GM12892 (cell line): ENCODE measurements at places on chromosomes 5 and 9.
A peak's percentile ranks its signal among the peaks of the same experiment; 100 is the strongest.

- DNase-seq = no peak
Observed at GRCh38 chr9:89382026-89382986, 64.0 kb downstream of the SECISBP2 start.

DNA sequence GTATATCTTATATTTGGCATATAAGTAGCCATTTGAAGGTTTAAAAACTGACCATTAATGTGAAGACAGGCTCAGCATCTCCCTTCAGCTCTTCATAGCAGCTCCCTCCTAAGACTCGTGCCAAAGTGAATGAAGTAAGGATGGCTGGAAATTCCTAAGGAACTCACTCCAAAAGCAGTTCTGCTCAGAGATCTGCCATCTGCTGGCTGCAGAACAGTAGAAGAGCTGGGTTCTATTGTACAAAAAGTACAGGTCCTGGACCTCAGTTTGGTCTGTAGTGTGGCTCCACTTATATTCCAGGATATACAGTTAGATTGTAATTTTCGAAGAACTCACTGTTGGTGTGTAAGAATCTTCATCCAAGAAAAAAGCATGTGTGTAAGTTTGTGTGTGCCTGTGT lies 104.9 kb upstream of the RUSC2 start:
- DNase-seq = no peak

DNA sequence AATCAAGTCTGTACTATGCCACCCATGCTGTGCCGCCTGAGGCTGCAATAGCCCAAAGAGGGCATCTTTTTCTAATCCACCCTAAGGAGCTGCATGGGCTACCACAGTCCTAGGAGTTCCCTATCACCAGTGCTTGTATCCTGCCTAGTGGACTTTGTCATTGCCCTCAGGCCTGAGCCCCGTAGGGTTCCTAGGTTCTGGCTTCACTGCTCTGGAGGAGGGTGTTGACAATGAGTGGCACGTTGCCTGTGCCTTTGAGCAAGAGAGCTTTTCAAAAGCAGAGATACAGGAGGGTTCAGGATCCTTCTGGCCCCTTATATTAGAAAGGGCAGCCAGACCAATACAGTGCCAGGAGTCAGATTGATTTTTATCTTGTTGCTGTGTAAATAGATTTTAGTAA lies 93.0 kb downstream of the PRDM6 start:
- no peak for DNase-seq

DNA sequence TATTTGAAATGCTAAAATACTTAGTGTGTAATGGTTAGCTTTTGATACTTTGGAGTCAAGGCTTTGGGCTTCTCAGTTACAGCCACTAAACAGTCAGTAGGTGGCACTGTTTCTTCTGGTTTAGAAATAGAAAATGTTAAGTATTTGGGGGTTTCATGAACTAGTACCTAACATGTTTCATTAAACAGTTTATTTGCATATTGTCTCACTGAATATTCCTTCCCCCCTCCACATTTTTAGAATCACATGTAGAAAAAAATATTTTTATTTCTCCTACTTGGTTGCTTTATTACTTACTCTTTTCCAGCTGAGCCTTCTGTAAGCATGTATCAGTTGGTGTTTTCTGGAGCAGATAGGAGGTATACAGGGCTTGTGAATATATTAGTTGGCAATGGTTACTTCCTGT lies 48.0 kb downstream of the IPO11 start:
- DNase-seq = no peak

GRCh38 chr5:32932241-32932935 lies 221.3 kb downstream of the NPR3 start:
- DNase-seq = no peak

GRCh38 chr9:101527066-101527465 lies 6.6 kb upstream of the RNF20 start:
- DNase-seq = no peak

DNA sequence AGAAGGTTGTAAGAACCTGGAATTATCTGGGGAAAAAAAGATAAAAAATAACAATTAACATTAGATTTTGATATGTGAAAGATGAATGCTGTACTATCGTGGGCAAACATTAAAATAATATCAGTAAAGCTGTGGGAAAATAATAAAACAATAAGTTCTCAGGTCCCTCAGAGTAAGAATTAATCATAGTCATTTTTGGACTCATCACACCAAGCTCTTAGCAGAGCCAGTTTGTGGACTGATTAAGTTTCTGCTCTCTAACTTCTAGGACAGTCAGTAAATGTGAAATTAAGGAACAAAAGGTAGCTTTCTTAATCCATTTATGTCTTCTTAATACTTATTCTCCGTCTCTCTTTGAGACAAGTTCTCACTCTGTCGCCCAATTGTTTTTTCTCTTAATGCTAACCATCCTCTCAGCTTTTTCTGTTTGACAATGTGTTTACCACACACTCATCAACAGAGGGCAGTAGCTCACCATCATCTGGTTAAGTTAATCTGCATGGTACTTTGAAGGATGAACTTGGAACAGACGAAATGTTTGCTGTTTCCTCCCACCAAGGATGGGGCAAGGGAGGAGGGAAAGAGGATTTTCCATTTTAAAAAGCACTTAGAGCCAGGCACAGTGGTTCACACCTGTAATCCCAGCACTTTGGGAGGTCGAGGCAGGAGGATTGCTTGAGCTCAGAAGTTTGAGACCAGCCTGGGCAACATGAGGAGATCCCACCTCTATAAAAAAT lies 5.3 kb upstream of the ACO1 start:
- DNase-seq = peak; percentile 17

DNA sequence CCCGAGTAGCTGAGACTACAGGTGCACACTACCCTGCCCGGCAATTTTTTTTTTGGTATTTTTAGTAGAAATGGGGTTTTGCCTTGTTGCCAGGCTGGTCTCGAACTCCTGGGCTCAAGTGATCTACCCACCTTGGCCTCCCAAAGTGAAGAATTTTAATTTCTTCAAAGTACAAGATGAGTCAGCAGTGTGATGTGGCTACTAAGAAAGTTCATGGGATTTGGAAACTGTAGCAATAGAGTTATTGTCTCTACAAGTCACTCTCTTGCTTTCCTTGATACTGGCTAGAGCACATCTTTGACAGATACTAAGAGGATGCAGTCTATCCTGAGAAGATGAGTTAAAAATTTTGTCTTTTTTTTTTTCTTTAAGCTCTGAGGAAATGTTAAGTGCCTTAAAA lies 1.6 kb downstream of the CREB3 start:
- no peak for DNase-seq

DNA sequence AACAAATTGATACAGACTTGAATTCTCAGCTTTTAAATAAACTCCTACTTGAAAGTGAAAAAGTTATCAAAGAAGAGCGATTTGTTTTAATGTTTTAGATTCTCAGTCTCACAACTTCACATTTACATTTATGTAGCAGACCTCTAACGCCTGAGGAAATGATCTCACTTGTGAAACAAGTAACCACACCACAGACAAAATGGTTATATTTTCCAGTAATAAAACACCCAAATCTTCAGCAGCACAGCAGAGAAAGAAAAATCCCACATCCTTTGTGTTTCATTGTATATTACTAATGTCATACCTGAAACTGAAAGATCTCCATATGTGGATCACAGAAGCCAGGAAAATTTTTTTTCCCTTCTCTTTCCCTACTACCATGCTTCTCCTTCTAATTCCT lies 29.8 kb upstream of the GZMA start:
- no peak for DNase-seq

DNA sequence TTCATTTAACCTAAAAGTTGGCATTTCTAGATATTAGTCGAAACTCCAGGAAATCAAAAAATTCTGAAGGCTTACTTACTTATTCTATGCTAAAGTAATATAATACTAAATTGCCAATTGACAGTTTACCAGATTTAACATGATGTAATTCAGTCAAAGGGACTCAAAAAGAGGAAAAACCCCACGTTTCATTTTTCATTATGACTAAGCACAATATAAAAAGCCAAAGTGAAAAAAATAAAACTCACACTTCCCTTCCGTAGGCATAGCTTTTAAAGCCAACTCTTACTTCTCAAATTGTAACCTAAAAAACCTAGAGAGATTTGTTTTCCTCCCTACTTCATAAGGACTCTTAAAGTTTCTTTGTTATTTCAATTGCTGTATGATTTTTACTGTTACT lies 146.6 kb downstream of the RAPGEF6 start:
- peak; percentile 5 for DNase-seq

GRCh38 chr9:89139455-89139854 lies 39.2 kb downstream of the SHC3 start:
- DNase-seq = no peak

DNA sequence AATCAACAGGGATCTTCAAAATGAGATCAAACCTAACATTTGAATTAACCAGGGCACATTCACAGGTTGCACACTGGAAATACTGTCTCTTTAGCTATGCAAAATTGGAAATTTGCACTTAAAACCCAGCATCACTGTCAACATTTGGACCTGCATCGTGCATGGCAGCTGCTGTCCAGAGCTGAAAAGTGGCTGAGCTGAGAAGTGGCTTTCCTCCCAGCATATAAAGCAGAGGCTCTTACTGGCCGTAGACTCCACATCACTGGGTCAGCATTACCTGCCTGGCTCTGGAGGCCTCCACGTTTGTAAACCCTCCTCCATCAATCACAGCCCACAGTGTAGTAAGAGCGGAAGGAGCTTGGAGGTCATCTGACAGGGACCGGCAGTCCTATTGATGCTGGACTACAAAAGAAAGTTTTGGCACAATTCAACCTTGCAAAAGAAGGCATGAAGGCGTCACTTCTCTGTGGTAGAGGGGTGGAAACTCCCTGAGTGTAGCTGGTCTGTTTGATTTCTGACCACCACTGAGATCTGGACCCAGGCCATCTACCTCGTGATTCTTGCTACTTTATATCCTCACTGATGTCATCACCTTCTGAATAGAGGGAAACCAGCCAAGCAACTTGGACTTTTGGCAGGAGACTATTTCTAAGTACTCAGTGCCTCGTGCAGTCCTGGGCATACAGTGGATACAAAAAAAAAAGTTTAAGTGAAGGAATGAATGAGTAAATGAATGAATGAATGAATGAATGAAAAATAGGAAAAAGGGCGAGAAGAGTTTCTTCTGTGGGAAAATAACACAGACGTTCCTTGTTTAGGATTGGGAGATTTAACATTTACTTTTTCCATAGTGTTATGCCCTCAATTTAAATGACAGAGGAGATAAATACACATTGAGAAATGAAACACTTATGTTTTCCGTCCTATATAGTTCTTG lies 14.8 kb downstream of the RASEF start:
- no peak for DNase-seq

DNA sequence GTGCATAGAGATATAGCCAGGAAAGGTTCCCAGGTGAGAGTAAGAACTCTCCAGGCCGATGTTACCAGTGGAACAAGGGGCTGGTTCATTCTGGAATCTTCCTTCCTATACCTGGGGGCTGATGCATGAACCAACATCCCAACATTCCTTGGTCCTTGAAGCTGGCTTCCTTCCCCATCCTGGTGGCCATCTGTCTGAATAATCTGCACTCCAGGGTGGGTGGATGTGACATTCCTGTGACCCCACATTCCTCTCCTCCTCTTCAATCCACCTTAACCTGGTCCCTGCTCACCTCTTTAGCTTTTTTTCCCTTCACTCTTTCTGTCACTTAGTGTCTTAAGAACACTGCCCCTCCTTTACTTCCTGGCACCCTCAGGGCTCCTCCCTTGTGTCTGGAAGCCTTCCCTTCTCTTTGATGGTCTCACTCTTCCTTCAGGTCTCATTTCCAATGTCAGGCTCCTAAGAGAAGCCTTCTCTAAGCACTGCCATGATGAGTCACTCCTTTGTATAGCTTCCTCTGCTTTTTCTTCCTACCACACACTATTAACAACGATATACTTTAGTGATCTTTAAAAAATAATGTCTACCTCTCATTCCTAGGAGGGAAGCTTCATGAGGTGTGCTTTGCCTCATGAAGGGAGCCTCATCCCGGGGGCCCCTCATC lies 80.3 kb downstream of the BOD1 start:
- no peak for DNase-seq

DNA sequence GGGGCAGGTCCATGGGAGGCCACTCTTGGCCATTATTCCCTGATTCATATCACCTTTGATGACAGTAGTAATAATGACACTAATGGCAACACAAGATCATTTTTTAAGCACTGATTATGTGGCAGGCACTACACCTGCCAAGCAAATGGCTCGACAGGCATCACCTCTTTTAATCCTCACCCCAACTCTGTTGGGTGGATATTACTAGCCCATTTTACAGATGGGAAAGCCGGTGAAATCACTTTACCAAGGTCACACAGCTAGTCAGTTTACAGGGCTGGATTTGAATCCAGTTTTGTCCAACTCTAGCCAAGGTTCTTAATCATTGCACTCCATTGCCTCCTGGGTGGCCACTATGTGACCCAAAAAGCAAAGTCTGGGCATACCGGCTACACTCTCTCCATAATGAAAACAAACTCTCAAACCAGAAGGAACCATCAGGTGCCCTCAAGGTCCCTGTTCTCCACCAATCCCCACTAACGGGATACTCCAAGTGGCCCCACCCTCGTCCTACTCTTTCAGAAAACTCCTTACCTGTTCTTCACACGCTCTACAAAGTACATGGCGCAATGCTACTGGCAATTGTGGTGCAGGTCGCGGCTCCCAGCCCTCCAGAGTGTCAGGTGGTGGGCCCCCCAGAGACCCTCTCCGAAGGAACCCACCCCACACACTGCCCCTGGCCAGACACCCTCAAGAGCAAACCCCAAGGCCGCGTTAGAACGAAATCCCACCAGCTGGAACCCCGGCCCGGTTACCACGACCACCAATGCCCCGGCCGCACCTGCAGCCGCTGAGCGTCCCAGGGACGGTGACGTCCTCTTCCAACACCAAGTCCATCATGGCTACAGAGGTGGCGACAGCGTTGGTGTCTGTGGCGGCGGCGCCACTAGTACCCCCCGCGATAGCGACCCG lies 572 bp downstream of the CDK5RAP2 start:
- no peak for DNase-seq

- DNase-seq = no peak
Observed at GRCh38 chr5:9239071-9239470, 306.8 kb downstream of the SEMA5A start.

DNA sequence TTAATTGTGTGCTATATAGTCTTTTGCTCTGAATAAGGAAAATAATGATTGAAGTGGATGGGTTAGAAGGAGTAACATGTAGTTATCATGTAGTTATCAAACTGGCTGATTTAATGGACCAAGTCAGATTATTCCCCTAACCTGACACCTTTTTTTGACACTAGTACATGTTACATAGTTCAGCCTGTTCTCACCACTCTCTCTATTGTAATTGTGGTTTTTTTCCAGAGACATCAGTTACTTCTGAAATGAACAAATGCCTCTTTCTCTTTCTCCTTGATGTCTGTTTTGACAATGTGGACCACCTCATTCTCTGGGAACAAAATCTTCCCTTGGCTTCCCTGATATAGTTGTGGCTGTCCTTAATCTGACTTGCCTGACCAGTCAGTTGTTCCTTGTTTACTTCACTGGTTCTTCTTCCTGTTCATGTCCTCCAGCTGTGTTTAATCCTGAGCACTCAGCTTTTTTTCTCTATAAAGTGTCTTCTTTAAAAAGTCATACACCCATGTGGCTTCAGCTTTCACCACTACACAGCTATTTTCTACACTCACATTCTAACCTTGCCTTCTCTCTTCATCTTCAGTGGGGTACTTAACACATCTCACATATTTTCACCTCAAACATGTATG lies 243.4 kb downstream of the ARRDC3 start:
- DNase-seq = no peak

GRCh38 chr9:272251-273213 lies 57.9 kb downstream of the DOCK8 start:
- DNase-seq = peak; percentile 36

- no peak for DNase-seq
Observed at GRCh38 chr9:128244837-128245231, 31.0 kb downstream of the GOLGA2 start.
